ENCODE measurements at places on chromosomes 11 and 22.

DNA sequence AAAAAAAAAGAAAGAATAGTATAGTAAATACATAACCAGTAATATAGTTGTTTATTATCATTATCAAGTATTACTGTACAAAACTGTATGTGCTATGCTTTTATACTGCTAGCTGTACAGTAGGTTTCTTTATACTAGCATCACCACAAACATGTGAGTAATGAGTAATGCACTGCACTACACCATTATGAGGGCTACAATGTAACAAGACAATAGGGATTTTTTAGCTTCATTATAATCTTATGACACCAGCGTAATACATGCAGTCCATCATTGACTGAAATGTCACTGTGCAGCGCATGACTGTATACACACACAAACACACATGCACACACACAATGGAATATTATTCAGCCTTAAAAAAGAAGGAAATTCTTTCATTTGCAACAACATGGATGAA lies 111.5 kb upstream of the ZBED5 start:
- no peak for DNase-seq

- DNase-seq: no peak
Measured at GRCh38 chr11:10373340-10373739, 68.5 kb downstream of the ADM start.

DNA sequence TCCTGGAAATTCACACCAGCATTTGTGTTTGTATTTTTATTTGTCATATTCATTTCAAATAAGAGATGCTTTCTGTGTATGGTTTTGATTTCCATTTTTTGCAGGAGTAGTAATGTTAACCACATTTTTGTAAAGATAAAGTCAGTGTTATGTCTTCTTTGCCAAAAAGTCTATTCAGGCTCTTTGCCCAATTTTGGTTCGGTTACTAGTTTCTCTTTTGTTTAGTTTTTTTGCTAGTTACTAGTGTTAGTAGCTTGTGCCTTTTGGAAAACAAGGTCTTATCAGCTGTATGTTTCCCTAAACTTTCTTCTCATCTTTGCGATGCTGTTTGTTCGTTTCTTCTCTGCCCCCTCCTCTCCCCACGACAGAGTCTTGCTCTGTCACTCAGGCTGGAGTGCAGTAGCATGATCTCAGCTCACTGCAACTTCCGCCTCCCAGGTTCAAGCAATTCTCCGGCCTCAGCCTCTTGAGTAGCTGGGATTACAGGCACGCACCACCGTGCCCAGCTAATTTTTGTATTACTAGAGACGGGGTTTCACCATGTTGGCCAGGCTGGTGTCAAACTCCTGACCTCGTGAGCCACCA lies 112.3 kb upstream of the GRK3 start:
- no peak for DNase-seq

DNA sequence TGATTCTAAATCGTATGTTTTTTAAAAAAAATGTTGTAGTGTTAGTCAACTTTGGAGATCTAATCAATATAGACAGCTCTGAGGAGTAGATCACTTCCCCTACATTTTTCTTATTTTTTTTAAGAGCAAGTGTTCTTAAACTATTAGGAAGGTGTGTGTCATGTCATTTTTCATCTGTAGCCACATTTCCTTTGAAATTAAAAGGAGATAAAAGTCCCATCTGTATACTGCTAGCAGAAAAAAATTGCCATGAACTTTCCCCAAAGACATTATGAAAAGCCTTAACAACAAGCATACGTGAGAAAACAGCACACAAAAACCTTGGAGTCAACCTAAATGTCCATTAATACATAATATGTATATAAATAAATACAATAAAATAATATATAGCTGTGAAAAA lies 286.6 kb downstream of the ETS1 start:
- no peak for DNase-seq

DNA sequence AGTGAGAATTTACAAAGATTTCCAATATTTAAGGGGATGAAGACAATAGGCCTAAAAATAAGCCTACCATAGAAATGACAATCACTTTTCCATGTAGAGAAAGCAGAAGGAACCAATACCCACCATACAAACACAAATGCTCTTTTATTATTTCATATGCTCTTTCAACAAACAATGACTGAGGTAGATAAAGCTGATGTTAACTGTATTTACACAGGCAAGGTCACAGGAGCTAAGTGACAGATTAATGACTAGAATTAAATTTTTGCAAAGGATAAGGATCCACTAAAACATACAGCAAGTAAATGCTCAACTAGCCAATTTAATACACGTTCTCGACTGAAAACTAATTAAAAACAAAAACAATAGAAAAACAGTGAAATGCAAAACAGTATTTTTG lies 34.2 kb downstream of the PICALM start:
- no peak for DNase-seq

GRCh38 chr11:78576549-78577097 lies 2.0 kb upstream of the NARS2 start:
- no peak for DNase-seq

DNA sequence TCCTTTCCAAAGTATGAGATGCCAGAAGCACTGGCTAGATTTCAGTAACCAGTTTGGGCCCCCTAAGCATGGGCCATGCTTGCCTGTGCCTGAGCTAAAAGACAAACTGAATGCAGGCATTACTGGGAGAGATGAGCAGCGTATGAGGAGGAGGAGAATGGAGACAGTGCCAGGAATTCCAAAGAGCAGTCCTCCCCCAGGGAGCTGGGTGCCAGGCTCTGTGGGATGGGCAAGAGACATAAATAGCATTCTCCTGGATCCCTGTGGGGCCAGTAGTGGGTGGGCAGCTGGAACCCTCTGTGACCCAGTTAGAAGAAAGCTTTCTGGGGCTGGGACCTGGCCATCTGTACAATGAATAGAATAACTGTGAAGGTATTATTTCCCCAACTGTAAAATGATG lies 235.6 kb downstream of the KCNA4 start:
- DNase-seq: no peak

DNA sequence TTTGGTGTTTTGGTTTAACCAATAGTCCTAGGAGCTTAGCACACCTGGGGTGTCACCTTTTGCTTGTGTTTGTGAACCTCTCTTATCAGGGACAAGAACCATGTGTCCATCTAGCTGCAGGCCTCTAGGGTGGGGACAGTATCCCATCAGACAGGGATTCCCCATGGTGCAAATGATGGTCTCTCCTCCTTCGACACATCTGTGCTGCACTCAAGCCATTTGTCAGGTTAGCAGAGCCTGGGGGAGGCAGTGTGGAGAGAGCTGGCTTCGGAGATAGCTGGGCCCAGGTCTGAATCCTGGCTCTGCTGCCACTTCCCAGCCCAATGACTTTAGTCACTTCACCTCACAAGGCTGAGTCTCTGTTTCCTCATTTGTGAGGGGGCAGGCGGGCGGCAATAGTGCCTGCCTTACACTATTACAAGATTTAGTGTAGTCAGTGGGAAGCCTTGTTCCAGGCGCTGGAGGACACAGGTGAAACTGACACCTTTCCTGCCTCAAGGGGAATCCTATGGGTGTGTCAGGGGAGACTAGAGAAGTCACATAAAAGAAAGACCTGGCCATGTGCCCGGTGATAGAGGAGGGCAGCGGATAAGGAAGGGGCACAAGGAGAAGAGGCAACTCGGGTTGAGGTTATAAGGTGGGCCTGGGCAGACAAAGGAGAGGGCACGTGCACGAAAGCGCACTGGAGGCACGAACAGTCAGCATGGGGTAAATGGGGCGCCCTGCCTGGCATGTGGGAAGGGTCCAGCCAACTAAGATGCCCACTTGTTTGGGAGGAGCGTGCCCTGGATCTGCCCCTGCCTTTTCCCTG lies 12.6 kb downstream of the KLHL35 start:
- DNase-seq: no peak

GRCh38 chr22:32528316-32528715 lies 53.7 kb downstream of the FBXO7 start:
- no peak for DNase-seq

DNA sequence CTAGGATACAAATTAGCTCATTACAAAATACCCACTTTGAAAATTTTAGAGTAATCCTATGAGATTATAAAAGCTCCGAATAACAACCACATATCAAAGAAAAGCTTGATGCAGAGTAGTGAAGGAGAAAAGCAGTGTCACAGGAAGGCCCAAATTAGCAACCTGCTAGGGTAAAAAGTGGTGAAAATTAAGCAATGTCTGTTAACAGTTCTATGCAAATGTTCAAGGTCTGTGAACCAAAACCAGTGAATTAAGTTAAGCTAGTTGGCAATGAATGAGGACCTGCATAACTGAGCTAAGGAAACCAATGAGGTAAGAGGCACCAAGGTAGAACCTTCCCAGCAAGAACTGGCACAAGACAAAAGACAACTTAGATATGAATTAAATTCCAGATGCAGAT lies 29.6 kb downstream of the PRDM10 start:
- DNase-seq: no peak

GRCh38 chr22:40567626-40568328 lies 68.7 kb downstream of the MRTFA start:
- DNase-seq: no peak

DNA sequence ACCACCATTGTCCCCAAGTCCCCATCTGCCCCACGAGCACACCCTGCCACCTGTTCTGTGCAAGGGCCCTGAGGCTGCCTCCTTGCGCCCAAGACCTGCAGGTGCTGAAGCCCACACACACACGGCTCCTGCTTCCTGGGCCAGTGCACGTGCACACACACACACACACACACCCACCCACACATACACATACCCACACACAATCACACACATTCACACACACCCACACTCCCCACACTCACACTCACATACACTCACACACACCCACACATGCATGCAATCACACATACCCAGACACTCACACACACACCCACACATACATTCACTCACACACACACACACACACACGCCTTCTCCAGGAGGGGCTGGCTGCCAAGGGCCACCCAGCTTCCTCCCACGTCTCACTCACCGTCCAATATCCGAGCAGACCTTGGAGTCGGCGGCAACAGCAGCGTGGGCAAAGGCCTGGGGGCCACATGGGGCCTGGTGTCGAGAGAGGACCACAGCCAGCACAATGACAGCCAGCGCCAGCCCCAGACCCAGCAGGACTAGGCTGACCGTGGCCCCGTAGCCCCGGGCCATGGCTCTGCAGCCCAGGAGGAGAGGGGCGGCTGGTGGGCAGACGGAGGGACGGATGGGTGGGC lies 616 bp downstream of the GGT5 start:
- DNase-seq: no peak

GRCh38 chr11:12182302-12182675 lies 71.9 kb downstream of the MICAL2 start:
- no peak for DNase-seq

- peak; percentile 18 for DNase-seq
Measured at GRCh38 chr11:10050561-10050960, 243.5 kb downstream of the SBF2 start.

- DNase-seq: no peak
Measured at GRCh38 chr11:72962084-72962483, 147.9 kb downstream of the ATG16L2 start.

DNA sequence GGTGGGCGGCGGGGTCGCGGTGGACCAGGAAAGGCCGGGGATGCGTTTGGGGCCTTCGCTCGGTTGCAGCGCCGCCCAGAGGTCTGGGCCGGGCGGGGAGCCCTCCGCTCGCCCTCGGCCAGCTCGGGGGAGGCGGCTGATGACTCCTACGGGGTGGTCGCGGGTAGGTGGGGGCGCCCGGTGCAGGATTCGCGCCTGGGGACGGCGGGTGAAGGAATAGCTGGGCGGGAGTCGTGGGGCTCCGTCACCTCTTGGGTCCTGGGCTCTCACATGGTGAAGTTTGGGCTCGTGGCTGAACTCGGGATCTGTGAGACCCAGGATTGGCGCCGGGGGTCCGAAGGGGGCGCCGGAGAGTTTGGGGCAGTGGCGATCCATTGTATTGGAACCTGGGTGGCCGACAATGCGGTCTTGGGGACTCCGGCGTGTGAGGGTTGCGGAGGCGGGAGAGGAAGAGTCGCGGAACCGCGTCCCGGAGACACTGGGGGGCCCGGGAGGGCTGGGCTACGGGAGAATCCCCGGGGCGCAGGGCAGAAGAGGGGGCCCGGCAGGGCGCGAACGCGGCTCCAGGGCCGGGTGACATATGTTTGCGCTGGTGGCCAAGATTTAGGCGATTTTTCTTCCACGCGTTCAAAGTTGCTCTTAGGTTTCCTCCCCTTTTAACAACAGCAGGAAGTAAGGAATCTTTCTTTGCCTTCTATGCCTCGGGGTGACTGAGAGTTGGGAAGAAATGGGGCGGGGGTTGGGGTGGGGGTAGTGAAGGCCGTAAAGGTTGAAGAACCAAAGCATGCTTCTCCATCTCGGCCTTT lies 935 bp downstream of the QSER1 start:
- DNase-seq: peak; percentile 44

DNA sequence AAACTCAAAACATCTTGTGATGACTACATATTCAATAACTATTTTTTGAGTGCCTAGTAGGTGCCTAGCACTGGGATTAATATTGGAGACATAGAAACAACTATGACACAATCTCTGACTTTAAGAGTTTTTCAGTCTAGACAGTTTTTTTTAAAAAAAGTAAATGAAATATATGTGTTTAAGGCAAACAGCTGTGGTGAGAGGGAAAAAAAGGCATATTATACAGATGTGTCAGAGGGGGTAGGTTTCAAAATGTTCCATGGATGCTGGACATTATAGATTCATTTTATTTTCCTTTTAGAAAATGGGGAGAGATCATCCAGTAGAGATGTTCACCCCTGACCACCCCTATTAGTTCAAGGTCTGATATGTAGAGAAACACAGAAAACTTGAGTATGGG lies 90.8 kb downstream of the LUZP2 start:
- no peak for DNase-seq

- no peak for DNase-seq
Measured at GRCh38 chr11:112167145-112167544, at the start of gene TEX12. Gene TEX12 (plus strand): TSS chr11:112167372. CDS start chr11:112169269, 1,897 bp downstream.

GRCh38 chr11:85170184-85170583 lies 457.0 kb downstream of the DLG2 start:
- peak; percentile 51 for DNase-seq

DNA sequence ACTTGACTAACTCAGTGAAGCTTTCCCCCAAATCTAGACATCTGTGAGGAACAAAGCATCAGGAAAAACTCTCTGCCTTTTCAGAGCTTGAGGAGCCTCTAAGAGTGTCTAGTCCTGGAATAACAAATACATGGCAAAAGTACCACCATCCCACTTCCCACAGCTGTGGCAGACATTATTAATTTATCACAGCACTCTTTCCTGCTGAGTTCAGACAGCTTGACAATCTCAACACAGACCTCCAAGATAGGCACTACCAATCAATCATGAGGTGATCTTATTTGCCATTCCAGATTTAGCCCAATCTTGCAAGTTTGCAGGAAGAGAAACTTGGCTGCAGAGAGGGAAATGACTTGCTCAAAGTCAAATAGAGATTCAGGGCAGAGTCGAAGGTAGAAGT lies 202.8 kb downstream of the MN1 start:
- DNase-seq: no peak

DNA sequence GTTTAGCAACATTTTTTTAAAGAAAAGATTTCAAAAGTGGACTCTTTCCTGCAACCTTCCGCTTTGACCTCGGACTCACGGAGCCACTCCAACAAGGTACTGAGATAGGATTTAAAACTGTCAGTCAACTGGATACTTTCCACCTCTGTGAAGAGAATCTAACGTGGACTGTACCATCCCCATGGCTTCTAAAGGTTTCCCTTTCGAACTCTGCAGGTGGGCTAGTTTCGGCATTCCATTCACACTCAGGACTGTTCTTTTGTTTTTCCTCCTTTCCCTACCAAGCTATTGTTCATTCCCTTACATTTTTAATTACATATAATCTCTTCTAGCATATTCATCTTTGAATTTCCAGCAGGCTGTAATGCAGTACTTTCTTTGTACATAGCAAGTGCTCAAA lies 88.5 kb upstream of the AKIP1 start:
- no peak for DNase-seq

Data from LoVo (cell line).